ENCODE measurements at places on chromosomes 2 and 18.

DNA sequence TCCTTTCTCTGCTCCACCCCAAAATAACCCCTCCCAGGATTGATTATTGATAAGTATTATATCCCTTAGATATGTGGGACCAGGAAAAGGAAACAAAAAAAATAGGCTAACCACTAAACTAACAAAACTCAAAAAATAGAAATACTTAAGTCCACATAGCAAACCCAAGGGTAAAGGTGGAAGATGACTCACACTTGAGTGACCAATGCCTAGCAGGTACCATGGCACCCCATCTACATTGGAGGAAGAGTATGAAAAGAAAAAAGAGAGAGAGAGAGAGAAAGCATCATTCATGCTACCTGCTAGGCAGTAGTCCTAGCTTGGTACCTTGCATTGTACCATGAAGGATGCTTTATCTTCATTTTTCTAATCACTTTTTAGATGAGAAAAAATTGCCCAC is 6.3 kb downstream of the EXOC6B start:
- DNase-seq = no peak

- no peak for DNase-seq
These were observed 91.0 kb upstream of the DDX18 start for GRCh38 chr2:117723483-117723882.

DNA sequence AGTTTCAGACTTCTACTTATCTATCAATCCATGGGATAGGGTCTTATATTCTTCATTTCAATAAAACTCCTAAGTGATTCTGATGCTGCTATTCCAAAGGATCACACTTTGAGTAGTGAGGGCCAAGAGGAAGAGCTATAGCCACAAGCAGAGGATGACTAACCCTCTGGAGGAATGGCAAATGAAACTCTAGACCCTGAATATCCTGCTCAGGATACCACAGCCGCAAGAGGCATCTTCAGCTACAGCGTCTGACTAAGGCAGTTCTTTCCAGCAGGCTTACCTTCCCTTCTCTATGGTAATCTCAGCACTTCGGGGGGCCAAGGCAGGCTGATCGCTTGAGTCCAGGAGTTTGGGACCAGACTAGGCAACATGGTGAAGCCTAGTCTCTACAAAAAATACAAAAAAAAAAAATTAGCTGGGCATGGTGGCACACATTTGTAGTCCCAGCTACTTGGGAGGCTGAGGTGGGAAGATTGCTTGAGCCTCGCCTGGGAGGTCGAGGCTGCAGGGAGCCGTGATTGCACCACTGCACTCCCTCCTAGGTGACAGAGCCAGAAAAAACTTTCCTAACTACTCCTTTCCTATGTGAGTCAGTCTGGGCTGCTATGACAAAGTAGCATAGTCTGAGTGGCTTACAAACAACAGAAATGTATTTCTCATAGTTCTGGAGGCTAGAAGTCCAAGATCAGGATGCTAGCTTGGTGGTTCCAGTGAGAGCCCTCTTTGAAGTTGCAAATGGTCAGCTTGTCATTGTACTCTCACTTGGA is 371.9 kb downstream of the IRS1 start:
- no peak for DNase-seq

DNA sequence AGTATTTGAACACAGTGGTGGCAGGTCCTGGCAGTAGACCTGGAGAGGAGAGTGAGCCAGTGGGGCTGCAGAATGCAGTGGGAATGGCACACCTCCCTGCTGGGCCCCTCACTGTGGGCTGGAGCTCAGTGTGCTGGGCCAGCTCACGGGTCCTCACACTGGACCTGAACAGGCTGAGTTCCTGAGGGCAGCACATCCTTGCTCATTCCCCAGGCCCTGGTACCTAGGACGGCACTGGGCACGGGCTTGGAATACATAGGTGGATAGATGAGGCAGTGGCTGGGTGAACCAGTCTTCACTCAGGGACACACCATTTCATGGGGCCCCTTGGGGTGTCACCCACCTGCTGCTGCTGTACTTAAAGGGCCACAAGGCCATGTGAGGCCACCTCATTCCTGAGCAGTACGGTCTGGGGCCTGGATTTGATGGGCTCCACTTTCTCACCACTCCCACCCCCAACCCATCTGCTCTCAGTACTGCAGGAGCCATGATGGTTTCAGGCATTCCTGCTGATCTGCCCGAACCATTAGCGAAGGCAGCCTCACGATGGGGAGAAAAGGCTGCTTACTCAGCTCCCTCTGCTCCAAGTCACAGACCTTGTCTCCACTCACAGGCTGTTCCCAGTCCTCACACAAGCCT is 4.2 kb downstream of the TMEM177 start:
- DNase-seq = no peak

GRCh38 chr2:188181067-188181838 is 110.4 kb upstream of the GULP1 start:
- no peak for DNase-seq

DNA sequence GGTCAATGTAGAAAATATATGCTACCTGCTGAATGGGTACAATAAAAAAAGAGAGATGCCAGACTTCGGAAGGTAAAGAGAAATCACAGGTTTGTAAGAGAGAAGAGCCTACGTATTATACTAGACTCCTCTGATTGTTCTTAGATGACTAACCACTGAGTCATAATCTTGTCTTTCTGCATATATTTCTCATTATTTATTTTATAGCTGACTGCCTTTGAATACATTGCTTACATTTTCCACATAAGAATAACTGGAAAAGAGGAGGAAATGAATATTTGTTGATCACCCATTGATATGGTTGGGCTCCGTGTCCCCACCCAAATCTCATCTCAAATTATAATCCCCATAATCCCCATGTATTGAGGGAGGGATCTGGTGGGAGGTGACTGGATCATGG is 90.3 kb upstream of the RAB27B start:
- no peak for DNase-seq

DNA sequence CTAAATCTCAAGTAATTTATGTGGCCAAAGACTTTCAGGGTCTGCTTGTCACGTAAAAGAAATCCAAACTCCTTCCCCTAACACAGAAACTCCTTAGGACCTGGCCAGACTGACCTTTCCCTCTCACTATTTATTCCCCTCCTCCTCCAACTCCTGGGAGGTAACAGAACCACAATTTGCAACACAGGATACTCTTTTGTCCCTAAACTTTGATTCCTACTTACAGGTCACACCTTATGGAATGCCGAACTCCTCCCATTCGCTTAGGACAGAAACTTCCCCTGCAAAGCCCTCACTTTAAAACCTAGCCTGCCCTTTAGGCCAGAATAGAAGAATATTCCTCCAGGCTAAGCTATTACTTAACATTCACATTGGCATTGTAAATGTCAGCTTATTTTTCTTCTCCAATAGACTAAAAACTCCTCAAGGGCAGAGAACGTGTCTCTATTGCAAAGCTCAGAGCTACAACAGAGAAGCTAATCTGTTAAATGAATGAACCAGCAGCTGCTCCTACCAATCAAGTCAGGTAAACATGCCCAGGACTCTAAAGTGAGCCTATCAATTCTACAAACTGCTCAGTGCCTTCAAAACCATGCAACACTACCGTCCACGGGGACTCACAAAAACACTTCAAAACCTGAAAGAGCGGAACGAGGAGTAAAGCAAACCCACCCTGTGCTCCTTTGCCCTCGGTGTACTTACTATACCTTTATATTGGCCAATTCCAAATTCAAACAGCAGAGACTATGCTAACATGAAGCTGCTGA is 6.1 kb downstream of the INO80D start:
- no peak for DNase-seq

GRCh38 chr18:22342625-22343024 is 75.1 kb downstream of the CTAGE1 start:
- no peak for DNase-seq

- no peak for DNase-seq
These were observed 8.0 kb downstream of the PKDCC start for GRCh38 chr2:42055573-42056514.

DNA sequence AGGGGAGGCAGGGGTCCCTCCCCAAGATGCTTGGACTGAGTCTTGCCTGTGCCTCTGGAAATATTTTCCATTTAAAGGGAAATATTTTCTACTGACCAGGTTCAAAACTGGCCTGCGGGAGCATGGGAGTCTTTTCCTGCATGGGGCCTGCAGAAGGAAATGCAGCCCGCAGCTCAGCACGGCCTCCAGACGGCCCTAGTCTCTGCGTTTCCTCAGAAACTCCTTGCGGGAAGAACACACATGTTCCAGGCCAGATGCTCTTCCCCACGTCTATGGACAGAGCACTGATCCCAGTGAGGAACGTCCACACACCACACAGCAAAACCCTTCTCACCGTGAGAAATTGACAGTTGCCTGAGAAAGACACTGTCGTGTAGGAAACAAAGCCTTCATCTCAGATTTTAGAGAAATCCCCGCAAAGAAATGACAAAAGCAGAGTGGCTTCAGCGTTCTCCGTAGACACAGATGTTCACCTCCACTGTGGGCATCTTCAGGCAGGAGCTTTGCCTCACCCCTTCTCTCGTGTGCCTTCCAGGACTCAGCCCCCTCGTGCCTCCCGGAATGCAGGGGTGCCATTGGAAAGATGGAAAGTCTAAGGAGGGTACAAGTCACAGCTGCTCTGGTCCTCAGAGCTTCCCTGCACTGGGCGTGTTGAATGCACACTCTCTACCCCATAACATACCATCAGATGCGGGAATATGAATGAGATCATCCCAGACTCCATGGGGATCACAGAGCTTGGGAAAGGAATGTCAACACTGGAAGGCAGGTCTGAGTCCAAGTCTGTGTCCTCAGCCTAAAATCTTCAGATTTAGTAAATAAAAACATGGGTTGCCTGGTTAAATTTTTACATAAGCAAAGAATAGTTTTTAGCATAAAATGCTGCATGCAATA is 438.7 kb upstream of the SALL3 start:
- no peak for DNase-seq

All from head of caudate nucleus (tissue), 42 donors.